Activated T-cell treated with anti-CD3 and anti-CD28 coated beads for 1 hour (primary cell): ENCODE measurements at places on chromosomes 7 and 10.

GRCh38 chr10:98460837-98461499 lies 14.2 kb upstream of the HPS1 start:
- DNase-seq: no peak

GRCh38 chr10:8112230-8112905 lies 57.9 kb downstream of the GATA3 start:
- no peak for DNase-seq

GRCh38 chr10:50395271-50395670 lies 144.0 kb upstream of the ASAH2 start:
- no peak for DNase-seq

GRCh38 chr10:35517431-35518181 lies 87.5 kb upstream of the GJD4 start:
- no peak for DNase-seq

DNA sequence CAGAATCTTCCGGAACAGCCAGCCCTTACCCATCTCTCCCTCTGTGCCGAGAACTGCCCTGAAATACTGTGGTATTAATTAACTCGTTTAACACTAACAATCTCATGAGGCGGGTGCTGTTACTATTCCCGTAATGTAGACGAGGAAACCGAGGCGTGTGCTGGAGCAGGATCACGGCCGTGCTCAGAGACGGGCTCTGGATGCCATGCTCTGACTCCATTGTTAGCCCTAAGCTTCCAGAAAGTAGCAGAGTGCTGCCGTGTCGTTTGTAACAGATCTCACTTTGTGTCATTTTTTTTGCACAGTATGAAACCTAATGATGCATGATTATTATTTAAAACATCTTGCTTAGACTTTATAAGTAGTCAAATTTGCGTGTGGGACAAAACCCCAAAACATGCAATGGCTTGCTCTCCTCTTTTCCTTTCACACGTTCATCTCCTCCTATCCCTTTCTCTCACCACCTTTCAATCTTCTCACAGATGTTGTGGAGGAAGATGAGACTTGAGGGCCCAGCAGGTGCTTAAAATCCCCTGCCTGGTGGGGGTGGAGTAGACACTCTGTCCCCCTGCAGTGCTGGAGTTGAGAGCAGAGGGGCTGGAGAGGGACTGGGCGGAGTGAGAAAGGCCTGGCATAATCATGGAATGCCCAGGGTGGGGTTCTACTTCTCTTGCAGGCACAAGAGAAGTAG lies 482 bp upstream of the ACTR3C start:
- no peak for DNase-seq

DNA sequence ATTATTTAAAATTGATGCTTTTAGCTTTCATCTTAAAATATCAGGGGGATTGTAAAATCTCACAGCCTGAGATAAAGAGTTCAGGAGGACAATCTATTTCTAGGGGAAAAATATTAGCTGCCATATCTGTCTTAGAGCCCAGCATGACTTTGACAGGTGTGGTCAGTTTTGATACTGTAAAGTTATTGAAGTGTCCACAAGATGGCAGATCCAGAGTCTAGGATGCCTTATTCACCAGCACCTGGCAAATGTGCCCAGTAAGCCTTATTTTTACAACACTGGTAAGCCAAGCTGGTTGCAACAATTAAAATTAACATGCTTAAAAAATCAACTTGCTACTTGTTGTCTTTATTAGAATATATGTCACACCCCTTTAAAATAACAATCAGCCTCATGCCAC lies 579.3 kb downstream of the SH2D4B start:
- no peak for DNase-seq

- no peak for DNase-seq
Measured at GRCh38 chr10:533186-533585, 156.3 kb downstream of the DIP2C start.

DNA sequence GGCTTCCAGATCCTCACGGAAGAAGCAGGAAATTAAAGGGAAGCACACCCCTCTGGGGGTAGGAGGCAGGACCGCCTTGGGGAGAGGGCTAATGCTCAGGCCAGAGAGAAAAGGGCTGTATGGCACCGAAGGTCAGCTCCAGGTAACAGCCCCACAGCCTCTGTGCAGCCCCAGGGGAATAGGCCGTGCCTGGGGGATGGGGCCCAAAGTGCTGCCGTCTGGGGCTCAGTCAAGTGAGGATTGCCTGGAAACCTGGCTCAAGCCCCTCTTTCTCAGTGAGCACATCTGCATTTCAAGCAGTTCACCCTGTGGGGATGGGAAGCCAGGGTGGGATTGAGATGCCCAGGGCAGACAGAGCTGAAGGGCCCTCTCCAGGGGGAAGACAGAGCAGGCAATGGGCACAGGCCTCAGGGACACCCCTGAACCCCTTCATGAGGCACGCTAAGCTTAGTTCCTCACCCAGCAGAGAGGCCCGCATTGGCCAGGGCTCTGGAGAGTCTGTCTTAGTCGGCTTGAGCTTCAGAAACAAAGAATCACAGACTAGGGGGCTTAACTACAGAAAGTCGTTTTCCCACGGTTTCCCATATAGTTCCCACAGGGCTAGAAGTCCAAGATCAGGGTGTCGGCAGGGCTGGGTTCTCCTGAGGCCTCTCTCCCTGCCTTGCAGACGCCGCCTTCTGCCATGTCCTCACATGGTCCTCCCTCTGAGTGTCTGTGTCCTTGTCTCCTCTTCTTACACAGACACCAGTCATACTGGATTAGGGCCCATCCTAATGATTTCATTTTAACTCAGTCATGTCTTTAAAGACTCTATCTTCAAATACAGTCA lies 118.2 kb downstream of the PTPN20 start:
- DNase-seq: no peak

- no peak for DNase-seq
Measured at GRCh38 chr7:12539681-12540080, 30.8 kb upstream of the SCIN start.

- DNase-seq: no peak
Measured at GRCh38 chr7:66265566-66265965, 60.4 kb downstream of the TPST1 start.

- no peak for DNase-seq
Measured at GRCh38 chr10:119457966-119458766, 84.4 kb downstream of the RGS10 start.

GRCh38 chr10:16644146-16644545 lies 122.5 kb upstream of the C1QL3 start:
- no peak for DNase-seq

- DNase-seq: no peak
Measured at GRCh38 chr10:60427709-60428386, 38.2 kb upstream of the ANK3 start.

DNA sequence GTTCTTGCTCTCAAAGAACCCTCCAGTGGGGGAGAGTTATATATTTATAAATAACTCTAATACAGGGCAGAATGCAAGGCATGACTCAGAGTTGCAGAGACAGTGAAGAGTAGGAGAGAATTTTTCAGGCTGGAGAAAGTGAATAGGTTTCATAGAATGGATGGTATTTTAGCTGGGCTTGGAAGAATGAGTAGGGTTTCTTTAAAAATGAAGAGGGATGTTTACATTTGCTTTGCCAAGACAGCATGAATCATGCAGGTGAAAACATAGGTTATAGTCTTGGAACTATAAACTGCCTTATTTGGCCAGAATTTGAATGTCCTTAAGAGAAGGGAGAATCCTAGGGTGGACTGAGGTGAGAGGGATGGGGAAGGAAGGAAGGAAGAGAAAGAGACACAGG lies 124.8 kb downstream of the CPED1 start:
- DNase-seq: no peak

DNA sequence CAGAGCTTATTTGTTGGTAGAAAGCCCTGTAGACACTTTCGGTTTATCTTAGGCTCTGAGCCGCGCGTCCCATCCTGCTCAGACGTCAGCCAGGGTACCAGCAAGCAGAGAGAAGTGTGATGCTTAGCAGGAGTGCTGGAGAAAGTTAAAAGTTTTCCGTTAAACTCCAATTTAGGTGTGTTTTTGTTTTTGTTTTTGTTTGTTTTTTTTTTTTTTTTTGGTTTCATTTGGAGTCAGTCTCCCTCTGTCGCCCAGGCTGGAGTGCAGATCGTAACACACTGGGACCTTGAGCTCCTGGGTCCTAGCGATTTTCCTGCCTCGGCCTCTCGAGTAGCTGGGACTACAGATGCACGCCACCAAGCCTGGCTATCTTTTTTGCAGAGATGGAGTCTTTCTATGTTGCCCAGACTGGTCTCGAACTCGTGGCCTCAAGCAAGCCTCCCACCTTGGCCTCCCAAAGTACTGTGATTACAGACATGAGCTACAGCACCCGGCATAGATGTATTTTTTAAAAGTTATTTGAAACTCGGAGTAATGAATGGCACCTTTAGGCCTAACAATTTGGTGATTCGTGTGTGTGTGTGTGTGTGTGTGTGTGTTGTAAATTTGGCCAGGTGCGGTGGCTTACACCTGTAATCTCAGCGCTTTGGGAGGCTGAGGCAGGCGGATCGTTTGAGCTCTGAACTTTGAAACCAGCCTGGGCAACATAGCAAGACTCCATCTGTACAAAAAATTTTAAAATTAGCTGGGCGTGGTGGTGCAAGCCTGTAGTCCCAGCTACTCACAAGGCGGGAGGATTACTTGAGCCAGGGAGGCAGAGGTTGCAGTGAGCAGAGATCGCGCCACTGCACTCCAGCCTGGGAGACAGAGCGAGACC lies 1.3 kb upstream of the HIP1 start:
- no peak for DNase-seq

- no peak for DNase-seq
Measured at GRCh38 chr7:30879139-30880124, 32.2 kb upstream of the AQP1 start.

GRCh38 chr7:22363756-22364422 lies 6.9 kb upstream of the RAPGEF5 start:
- no peak for DNase-seq

GRCh38 chr10:43707770-43708169 lies 59.1 kb upstream of the ZNF32 start:
- no peak for DNase-seq

- no peak for DNase-seq
Measured at GRCh38 chr10:73916761-73917470, 6.0 kb downstream of the PLAU start.

DNA sequence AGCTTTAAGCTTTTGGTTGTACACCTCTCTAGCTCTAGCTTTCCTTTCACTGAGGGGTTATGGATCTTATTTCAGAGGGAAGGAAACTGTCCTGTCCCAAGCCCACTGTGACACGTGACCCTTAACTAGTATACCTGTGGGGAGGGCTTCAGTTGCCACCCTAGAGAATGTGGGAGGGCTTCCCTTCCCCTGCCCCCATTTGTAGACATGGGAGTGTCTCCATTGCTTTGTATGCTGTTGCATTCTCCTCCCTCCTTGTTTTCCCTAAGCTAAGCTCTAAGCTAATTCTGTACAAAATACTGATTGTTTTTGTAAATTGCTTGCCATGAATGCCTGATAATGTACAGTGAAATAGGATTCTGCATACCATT lies 11.2 kb downstream of the LUC7L2 start:
- no peak for DNase-seq

GRCh38 chr7:90345595-90346335 lies 751 bp upstream of the GTPBP10 start:
- DNase-seq: no peak

- DNase-seq: no peak
Measured at GRCh38 chr7:107167483-107168232, 1.1 kb upstream of the HBP1 start.

DNA sequence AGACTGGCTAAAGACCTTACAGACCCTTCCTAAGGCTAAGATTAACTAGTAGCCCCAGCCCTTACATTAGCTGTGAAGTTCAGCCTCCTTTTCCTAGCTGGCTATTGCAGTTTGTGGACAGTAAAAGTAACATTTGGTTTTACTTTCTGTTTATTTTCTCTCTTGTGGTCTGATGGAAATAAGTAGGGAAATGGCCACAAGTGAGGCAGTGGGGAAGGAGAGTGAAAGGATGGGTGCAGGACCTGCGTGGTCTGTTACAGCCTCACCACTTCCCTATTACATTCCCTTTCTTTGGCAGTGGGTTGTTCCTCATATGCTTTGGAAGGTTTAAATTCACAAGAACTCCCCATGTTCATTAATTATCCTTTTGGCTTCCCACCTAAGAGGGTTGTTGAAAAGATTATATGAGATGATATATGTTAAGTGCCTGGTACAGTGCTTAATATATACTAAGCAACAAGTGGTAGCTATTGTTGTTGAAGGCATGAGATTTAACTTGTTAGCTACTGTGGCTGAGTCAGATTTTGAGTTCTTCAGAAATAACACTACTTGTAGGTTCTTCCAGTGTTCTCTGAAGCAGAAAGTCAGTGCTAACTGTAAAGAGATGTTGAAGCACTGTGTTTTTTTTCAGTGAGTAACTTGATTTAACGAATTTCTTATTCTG lies 181.7 kb downstream of the ST7 start:
- no peak for DNase-seq

- DNase-seq: no peak
Measured at GRCh38 chr7:99894738-99895137, 17.9 kb upstream of the OR2AE1 start.
